ENCODE measurements at places on chromosomes 16 and 17.

DNA sequence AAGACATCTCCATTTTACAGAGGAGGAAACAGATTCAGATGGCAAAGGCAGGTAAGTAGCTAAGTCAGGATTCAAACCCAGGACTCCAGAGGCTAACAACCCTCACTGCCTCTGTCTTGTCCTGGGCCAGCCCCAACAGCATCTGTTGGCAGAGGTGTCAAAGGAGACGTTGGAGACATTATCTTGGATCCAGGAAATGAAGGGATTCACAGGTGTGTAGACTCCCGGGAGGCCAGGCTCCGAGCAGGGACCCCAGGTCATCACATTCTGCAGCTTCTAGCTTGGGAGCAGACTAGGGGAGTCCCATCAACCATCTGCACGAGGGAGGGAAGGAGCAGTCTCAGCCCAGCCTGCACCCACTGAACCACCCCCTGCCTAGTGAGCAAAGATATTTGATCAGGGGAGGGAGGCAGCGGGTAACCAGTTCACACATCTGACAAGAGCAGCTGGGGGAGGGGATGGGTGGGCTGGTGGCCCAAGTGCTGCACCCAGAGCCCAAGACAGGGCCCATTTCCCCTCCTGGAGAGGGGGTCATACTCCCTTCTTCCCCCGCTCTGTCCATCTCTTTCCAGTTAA lies 1.0 kb upstream of the B9D1 start:
- no peak for DNase-seq

DNA sequence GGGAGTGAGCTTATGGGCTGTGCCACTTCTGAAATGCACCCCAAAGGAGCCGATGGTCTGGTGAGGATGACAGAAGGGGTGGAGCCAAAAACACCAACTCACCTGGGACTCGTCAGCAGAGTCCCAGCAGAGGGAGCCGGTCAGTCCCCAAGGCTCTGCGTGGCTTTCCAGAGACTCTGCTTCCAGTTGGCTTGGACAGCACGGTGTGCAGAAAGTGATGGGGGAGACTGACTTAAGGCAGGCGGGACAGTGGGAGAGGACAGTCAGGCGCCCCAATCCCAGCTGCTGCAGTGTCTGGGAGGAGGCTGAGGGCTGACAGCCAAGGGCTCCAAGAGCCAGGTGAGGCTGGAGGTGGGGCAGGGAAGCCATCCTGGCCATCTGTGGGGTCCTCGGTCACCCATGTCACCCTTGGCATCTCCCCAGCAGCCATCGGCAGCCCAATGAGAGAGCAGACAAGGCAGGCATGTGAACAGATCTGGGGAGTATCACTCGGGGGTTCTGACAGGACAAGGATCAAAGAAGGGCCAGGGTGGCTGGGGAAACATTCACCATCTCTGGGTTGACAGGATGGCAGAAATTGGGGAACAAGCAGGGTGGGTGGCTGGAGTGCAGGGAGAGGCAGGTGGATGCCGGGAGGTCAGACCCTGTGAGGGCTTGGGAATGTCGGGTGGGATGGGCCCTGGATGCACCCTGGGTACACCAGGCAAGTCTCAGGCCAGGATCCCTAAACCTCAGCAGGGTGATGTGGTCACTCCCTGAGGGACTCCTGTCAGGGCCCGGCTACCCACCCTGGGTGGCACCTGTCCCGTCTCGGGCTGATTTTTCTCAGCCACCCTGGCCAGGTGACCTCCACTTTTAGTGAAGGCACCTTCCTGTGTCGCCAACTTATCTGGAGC lies 8.9 kb upstream of the KRTAP17-1 start:
- DNase-seq, result no peak

DNA sequence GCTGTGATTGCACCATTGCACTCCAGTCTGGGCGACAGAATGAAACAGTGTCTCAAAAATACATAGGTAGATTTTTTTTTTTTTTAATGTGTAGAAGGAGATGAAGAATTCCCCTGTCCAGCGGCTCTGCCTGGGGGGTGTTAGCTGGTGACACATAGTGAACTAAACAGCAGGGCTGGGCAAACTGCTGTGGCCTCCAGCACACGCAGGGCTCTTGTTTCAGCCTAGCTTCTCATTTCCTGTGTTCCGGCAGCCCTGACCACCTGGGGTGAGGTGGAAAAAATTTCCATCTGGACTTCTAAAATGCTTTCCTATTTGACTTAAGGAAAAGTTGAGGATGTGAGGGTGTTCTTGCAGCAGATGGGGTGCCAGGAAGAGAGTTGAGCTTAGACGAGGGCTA lies 33.3 kb upstream of the RGS9 start:
- no peak for DNase-seq

DNA sequence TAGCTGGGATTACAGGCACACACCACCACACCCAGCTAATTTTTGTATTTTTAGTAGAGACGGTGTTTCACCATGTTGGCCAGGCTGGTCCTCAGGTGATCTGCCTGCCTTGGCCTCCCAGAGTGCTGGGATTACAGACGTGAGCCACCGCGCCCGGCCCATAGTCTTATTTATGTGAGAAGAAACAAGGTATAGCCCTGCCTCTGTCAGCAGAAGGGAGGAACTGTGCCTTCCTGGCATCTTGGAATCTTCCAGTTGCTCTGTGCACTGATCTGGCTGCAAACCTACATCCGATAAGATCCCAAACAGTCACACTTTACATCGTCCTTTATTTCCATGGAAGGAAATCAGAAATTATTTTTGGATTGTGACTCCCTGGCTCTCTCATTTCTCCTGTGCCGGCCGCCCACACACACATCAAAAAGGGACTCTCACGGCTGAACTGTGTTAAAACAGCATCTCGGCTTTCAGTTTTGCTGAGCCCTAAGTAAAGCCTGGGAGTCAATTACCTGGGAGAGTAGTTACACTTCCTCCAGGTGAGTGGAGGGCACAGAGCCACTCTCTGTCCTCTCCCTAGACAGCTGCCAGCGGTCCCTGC lies 23.3 kb downstream of the WIPI1 start:
- no peak for DNase-seq

Data from NCI-H2029 (cell line).